Amniotic stem cell (primary cell): ENCODE measurements at places on chromosomes 2 and 18.
A peak's percentile ranks its signal among the peaks of the same experiment; 100 is the strongest.

DNA sequence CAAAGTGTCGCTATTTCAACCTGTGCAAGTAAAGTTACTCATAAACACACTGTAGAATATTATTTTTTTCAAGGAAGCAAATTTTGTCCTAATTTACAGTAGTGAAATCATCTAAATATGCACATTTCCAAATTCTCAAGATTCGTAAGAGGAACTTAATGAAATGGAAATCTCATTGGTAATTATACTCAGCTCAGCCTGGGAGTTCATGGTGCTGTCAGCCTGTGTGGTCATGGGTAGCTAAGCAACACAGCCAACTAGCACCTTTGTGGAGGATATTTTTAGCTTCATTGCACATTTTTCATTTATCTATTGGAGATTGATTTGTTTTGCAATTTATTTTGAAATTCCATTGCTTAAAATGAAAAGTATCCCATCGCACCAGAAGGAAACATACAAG, 975.7 kb upstream of the ZEB2 start:
- no peak for DNase-seq

GRCh38 chr2:33214436-33214835, 262.0 kb upstream of the RASGRP3 start:
- DNase-seq: no peak

DNA sequence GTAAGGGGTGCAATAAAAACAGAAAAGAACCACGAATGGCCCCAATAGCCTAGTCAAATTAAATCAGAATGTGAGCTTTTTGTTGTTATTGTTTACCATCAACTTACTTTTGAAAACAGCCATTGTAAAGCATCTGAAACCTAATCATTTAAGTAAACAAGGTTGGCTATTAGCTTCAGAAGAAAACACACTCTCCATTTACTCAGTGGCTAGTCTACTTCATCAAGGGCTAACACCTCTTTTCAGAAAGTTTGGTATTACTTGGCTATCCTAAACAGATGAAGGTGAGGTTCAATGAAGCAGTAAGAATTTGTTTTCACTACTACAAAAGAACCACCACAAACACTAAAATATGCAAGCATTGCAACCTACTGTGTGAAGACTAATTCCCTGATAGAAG, 398.0 kb downstream of the CDH2 start:
- DNase-seq: no peak

DNA sequence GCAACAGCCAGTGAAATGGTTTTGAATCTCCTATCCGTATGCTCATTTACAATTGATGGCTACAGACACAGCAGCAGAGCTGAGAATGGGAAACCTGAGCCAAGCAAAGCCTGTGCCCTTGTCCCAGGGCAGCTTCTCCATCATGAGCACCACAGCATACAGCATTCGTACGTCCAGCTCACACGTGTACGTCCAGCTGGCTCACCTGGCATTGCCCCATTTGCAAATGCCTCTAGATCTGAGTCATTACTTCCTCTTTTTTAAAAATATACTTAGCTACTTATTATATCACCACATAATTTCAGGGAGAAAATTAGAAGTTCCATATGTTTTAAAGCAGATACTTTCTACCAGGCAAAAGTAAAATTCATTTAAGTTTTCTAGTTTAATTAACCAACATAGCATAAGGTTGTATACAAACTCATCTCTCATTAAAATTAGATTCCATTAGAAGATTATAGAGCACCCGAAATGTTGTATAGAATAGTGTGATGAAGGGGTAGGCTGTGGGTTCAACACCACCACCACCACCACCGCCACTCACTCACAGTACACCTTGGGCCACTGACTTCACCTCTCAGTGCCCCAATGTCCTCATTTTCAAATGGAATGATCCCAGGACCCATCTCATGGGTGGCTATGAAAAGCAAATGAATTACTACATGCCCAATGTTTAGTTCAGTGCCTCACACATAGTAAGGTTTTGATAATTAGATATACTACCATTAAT, 31.4 kb upstream of the TMEM177 start:
- no peak for DNase-seq

- DNase-seq: no peak
These were observed 7.8 kb downstream of the DOK6 start for GRCh38 chr18:69408522-69408921.

DNA sequence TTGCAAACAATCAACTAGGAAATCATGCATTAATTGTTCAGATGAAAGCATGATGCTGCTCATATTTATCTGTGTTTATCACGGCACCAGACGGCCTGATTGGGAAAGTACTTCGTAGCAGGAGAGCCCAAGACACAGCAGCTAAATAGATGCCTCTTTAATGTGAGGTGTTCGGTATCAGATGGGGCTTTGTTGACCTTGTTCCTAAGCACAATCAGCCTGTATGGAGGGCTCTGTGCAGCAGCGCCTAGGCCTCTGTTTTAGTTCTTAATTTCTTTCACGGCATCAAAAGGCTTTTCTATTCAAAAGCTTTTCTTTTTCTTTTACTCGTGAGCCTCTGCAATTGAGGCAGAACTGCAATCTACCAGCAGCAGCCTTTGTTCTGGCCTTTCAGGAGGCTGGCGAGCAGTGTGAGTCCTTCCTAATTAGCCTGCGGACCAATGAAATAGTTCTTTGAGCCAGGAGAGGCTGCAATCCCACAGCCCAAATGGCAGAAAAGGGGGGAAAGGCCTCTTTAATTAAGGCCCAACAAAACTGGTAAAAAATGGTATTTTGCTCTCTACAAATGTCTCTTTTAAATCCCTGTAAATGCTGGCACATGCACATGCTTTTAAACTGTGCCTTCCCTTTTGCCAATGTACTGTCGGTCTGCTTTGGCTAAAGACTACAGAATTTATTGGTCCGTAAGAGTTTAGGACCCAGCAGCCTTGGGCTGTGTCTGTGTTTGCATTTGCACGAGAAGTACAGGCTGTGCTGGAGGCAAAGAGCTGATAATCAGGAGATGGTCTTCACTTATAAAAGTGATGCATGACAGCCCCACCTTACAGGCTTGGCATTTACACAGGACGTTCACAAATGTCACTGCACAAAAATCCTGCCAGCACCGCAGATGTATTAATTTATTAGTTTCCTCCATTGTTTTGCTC, 159.6 kb downstream of the RND3 start:
- no peak for DNase-seq

DNA sequence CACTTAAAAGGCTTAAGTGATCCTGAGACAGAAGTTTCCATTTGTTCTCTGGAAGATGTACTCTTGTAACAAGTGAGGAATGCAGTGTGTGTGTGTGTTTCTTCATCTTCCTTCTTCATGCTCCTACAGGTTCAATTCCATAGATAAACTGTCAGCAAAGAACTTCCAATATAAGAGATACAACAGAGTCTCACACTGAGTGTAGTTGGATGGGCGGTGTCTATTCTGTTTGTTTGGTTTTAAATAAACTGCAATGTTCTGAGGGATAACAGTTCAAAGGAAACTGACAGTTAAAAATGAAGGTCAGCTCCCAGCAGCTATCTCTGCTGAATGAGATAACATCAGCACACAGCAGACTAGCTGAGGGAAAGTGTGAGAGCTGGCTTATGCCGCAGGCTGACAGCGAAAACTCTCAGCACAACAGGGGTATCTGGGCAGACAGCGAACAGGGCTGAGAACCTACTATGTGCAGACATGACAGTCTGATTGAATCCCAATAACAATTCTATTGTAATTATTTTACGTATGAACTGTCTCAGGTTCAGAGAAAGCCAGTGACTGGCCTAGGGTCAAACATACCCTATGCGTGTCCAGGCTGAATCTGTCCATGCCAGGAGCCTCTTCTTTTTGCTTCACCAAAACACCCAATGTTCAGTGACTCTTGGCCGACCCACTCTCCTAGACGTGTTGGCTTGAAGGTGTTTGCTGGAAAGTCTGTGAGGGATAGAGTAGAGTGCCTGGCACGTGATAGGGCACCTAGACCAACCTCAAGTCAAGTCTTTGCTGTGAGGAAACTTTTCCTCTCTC, 201.9 kb upstream of the TRIB2 start:
- DNase-seq: no peak

- DNase-seq: no peak
These were observed 39.7 kb downstream of the CDC42EP3 start for GRCh38 chr2:37631698-37632097.

DNA sequence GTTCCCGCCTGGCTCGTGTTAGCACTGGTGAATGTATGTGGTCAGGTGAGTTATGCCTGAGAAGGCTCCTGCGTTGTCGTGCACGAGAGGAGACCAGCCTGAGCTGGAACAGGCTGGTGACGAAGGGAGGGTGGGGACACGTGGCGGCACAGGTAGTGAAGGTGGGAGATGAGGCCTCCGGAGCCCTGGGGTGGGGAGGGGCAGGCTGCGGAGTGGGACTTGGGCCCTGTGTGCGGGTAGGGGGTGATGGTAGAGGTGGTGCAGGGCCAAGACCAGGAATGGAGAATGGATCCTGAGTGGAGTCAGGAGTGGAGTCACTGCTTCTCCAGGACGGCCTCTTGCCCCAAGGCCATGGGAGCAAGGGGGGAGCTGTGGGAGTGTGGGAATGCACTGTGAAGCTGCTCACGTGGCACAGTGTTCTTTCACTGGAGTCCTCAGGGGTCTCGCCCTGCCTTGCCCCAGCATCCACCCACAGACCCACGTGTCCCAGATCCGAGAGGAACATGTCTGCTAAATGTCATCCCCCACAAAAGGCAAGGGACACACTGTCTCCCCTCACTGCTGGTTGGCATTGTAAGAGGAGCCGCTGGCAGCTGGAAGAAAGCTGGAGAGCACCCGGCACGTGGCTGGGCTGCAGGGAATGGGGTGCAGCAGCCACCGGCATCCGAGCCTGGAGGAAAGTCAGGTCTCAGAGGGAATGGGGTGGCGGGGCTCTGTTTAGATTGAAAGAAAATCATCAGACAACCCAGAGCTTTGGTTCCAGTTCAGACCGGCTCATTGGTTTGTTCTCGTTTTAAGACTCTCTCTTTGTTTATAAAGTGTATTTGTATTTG, 63.7 kb downstream of the CYP26B1 start:
- no peak for DNase-seq

DNA sequence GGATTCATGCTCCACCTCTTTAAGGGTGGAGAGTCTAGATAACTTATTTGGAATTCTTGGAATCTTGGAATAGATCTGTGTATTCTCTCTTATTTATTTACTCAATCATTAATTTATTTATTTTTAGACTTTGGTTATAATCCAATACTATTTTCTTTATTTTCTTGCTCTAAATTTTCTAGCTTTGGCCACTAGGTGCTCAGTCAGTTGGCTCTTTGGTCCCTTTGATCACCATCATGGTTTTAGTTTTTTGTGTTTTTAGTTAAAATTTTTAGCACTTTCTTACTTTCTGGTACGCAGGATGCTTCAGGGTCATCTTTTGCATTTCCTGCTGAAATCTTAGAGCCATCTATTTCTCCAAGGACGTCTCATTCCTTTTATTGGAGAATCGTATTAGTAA, 5.2 kb upstream of the PLEK start:
- no peak for DNase-seq

DNA sequence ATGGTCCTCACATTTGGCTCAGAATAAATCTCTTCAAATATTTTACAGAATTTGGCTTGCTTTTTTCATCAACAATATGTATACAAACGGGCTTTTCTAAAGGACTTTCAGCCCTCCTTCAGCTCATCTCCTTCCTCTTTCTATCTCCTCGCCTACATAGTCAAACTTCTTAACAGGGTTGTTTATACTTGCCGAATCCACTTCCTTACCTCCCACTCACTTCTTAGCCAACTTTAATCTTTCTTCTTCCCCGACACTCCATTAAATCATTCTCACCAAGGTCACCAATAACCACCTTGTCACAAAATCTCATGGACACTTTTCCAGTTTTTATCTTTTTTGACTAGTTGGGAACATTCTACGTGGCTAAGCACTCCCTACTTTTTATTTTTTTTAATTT, 325.2 kb downstream of the PLCL1 start:
- DNase-seq: no peak

- DNase-seq: no peak
These were observed 141.2 kb downstream of the IKZF2 start for GRCh38 chr2:213010106-213010779.

DNA sequence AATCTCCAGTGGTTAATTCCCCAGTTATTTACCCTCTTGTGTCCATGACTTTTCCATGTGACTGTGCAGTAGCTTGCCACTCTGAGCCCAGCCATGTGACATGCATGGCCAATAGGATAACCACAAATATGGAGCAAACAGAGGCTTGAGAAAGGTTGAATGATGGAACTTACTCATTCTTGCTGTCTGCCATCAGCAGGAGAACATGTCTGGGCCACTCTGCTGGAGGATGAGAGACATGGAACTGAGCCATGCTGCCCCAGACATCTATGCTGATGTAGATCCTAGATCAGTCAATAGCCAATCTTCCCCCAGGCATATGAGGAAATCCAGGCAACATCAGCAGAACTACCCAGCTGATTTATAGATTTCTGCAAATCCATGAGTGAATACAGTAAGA, 992.3 kb upstream of the FANCL start:
- DNase-seq: no peak

DNA sequence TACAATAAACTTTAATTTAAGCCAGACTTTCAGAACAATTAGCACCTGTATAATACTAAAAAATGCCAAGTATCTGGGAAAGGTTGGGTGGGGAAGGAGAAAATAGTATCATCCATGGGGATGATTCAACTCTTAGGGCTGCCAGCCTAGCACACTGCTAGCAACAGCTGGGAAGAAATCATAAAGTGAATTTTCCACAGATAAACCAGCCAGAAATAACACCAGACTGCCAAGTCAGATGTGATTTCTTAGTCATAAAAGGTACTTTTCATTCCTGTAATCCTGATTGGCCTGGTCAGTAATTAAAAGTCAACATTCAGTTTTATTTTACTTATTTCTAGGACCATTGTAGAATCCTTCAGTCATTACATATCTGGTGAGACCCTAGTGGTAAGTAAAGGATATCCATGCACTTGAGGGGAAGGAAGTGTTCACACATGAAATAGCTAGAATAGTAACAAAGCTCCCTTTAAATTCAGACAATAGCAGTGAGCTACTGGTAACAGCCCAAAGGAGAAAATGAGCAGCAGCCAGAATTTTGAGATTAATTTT, 59.4 kb downstream of the LIMS1 start:
- DNase-seq: peak; percentile 48

DNA sequence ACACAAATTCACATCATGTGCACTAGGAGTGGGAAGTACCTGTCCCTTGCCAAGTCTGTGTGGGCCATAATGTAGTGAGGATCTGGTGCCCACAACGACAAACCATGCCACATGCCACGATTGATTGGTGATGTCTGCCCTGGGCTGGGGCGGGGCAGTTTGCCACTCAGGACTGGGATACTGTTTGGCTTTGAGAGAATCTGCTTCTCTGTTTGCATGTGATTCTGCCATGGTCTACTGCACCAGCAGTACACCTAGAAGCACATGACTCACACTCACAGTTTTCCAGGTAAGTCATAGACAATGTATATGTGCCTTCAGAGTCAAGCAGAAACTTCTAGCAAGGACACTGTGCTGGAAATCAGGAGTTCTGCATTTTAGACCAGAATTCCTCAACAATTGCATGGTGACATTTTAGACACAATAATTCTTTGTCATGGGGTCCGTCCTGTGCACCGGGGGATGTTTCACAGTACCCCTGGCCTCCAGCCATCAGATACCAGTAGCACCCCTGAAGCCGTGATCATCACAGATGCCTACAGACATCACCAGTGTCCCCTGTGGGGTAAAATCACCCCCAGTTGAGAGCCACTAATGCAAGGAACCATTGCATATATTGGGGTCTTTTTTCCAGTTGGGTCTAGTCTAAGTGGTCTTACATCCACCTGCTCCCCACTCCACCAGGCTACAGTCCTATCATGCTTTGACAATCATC, 278.3 kb downstream of the EIPR1 start:
- no peak for DNase-seq
